ENCODE measurements at places on chromosomes 1 and 21.

DNA sequence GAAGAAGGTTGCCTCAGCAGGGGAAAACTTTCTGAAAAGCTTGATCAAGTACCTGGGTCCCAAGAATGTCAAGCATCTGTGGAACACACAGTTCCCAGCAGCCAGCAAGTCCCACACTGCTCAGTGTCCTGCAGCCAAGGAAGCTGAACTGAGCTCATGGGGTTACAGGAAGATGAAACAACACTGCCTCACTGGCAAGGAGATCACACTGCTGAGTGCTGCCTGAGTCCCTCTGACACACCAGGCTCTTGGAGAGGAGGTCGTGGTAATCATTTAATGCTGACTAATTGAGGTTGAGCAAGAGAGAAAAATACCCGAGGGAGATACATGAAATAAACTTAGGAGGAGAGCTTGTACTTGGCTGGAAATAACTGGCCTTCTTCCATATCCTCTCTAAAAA, 75.2 kb downstream of the MPZL1 start:
- DNase-seq = no peak

DNA sequence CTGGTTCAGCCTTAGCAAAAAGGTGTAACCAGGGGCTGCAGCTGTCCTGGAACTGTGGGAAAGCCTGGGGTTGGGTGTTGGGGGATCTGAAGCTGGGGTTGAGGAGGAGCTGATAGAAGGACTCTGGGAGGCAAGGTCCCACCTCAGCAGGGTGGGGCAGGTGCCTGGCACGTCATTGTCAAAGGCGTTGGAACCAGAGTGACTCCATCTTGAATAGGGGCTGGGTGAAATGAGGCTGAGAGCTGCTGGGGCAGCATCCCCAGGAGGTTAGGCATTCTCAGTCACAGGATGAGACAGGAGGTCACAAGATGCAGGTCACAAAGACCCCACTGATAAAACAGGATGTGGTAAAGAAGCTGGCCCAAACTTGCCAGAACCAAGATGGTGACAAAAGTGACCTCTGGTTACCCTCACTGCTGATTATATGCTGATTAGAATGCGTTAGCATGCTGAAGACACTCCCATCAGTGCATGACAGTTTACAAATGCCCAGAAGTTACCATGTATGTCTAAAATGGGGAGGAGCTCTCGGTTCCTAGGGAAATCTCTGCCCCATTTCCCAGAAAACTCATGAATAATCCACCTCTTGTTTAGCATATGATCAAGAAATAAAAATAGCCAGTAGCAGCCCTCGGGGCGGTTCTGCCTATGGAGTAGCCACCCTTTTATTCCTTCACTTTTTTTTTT, 85.4 kb downstream of the IER5 start:
- no peak for DNase-seq

DNA sequence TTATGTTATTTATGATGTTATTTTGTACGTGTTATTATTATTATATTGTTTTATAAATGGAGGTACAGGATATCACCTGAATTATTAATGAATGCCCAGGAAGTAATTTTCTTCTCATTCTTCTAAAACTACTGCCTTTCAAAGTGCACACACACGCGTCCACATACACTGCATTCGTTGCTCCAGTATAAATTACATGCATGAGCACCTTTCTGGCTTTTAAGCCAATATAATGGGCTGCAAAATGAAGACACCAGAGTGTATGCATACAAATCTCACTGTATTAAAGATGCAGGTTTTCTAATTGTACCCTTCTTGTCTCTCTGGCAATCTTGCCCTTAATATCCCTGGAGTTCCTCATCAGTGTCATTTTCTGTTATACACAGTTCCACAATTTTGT, 6.9 kb downstream of the RGS4 start:
- DNase-seq = no peak

DNA sequence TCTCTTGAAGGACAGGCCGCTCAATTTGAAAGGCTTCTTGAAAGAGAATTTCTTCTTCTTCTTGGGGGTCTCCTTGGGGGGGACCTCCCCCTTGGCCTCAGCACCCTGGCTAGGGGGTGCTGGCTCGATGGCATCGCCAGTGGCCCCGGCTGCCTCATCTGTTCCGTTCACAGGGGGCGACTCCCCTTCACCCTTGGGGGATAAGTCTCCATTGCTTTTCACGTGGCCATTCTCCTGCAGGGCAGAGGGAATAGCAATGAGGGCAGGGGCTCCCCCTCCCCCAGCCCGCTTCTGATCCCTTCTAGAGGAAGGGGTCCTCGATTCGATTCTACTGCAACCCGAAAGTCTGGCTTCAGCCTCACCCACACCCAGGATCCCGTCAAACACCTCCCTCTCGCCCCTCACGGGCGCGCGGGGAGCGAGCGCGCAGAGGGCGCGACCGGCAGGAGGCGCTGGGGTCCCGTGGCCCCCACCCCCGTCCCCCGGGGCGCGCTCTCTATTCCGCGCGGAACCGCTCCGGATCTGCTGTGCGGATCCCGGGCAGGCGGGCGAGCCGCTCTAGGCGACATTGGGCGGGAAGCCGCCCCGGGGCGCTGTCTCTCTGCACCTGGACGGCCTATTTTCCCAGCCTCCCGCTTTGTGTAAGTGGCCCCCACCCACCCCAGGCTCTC, 1.0 kb downstream of the MARCKSL1 start:
- peak; percentile 7 for DNase-seq

- DNase-seq = no peak
Measured at GRCh38 chr1:58446368-58446767, 100.2 kb downstream of the OMA1 start.

GRCh38 chr1:221022331-221022730, 143.1 kb downstream of the HLX start:
- no peak for DNase-seq

GRCh38 chr1:62384276-62385005, 52.4 kb upstream of the USP1 start:
- peak; percentile 35 for DNase-seq

DNA sequence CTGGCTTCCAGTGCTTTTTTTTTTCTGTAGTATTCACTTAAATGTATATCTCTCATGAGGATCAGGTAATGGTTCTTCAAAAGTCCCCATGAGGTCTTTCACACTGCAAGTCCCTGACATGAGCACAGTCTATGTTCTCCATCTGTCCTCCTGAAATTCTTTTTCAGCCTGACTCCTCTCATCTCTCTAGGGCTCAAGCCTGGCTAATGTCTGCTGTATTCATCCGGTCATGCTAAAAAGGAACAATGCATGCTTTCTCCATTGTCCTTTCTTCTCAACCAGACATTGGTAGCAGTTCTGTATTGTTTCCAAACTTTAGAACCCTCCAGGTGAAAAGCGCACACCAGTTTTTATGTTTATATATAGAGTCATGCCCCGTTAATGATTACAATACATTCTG, 368.3 kb upstream of the OLFM3 start:
- no peak for DNase-seq

- no peak for DNase-seq
Measured at GRCh38 chr1:32180186-32181060, 948 bp downstream of the TXLNA start.

DNA sequence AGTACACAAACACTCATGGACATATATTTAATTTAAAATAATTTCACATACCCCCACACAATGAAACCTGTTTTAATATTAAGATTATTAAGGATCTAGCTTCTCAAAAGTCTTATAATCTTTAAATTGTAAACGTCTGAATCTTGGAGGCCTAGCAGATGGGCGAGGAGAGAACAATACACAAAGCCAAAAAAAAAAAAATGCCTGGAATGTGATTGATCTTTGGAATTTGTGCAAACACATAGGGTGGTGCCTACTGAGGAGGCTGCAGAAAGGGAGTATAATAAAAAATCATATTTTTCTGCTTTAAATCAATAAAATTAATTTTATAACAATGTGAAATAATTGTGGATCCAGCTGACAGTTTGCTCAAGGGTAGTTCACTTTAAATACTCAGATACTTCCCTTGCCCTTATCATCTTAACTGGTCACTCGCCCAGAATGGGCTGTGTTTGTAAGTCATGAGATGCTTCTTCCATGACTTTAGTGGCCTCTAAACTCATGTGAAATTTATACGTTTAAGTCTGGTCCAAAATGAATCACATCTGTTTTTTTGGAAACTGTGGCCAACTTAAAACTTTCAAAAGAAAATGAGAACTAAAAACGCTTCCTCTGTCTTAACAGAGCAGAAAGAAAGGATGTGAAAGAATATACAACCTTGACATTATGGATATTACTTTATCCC, 802.8 kb upstream of the CXADR start:
- no peak for DNase-seq

DNA sequence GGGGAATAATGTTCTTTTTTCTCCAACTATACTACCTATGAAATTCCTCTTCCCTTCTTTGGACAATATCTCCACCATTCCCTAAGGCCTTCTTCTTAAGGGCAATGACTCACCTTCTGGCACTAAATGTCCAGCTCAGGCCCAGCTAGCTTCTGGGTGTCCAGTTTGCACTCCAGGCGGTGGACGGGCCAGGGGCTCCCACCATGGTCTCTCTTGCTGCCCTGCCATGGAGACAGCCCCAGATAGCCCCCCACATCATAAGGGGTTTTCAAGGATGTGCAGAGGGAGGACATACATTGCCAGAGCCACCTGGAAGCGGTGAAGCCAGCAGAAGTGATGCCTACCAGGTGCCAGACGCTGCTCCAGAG, 43.8 kb downstream of the C1orf198 start:
- no peak for DNase-seq

DNA sequence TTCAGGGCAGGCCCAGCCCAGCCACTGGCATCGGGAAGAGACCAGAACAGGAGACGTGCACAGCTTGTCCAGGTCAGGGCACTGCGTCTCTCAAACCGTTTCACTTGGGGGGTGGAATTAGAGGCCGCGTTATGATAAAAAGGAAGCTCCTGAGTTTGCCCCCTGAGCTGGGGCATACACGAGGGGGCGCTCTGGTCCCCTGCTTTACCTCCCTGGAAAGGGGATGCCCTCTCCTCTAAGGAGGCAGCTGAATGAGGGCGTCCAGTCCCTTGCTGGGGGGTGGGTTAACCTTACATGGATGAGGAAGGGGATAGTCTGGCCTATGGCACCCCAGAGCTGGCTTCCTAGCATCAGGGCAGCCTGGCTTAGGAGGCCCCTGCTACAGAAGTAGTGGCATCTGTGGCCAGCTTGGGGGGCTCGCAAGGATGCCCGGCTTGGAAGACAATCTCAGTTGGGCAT, 2.3 kb downstream of the MYOG start:
- DNase-seq = no peak

- no peak for DNase-seq
Measured at GRCh38 chr1:198623752-198624647, 14.8 kb upstream of the PTPRC start.

GRCh38 chr1:100631015-100631551, 88.5 kb upstream of the VCAM1 start:
- no peak for DNase-seq
